ENCODE measurements at places on chromosomes 5 and 9.

GRCh38 chr5:53392073-53392472 lies 88.4 kb upstream of the FST start:
- DNase-seq = no peak

- DNase-seq = no peak
Observed at GRCh38 chr5:433836-434235, 9.1 kb upstream of the EXOC3 start.

DNA sequence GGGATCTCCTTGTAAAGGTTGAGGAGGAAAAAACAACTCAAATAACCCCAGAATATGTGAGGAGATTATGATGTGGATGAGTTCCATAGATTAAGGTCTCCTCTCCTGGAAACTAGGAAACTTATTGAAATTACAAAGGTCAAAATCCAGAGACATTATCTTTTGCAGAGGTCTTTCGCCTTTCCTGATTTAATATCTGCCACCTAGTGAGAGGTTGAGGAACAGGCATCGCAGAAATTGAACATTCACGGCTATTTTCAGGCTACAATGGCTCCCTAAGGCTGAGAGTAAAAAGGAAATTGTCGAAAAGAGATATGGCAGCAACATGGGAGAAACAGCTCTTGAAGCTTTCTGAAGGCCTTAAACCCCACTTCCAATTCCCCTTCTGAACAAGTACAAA lies 127.5 kb upstream of the PLCXD3 start:
- no peak for DNase-seq

GRCh38 chr9:74503219-74503618 lies 6.1 kb downstream of the RORB start:
- DNase-seq = no peak

- peak; percentile 0 for DNase-seq
Observed at GRCh38 chr5:1512541-1513291, 11.0 kb downstream of the LPCAT1 start.

GRCh38 chr5:109390188-109390587 lies 19.6 kb downstream of the PJA2 start:
- DNase-seq = no peak

- DNase-seq = no peak
Observed at GRCh38 chr9:114416906-114417305, 29.1 kb upstream of the AKNA start.

DNA sequence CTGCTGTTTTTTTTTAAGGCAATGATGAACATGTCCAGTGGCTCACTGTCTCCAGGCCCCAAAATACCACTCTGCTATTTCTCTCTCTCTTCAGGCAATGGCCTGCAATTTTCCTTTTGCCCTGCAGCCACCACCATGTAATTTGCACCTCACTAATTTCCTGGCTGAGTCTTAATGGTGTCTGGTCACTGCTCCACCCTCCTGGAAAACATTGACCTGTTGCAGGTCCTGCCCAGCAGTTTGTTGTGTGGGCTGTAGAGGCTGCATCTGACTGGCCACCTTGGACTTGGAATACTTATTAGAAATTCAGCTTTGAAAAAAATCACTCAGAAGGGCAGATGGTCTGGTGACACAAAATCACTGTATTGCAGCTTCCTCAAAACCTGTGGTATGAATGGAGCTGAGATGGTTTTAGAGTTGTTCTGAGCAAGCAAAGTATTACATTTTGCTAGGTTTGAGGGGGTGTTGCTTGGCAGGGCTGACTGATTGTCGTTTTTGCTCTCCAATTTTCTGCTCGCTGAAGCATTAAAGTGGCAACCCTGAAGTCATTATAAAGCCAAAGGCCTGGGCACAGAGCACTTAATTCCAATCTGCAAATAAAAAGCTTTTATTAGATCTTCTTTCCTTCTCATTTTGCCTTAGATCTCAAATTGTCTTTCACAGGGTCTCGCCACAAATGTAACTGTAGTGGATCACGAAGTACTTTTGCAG lies 134.8 kb downstream of the TMEM174 start:
- DNase-seq = no peak

DNA sequence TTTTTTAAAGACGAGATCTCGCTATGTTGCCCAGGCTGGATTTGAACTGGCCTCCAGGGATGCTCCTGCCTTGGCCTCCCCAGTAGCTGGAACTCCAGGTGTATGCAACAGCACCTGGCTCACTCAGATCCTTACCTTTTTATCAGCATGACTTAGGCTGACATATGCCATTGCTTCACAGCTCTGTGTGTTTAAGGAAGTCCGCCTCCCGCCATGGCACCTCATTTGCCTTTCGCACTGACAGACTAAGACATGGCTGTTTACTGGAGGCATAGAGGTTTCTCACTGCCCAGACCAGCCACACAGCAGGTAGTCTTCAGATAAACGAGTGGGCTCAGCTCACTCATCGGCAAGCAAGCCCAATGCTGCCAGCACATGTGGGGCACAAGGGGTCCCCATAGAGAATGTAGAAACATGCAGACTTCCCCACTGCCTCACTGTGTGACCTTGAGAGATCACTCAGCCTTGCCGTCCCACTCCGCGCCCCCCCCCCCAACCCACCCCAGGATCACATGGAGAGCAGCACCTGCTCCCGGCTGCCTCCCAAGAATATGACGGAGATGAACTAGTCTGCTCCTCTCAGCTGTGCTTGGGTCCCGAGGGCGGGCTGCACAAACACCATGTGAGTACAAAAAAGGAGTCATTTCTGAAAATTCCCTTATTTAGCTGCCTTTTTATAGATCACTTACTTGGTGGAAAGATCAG lies 62.8 kb downstream of the DCP2 start:
- DNase-seq = no peak

DNA sequence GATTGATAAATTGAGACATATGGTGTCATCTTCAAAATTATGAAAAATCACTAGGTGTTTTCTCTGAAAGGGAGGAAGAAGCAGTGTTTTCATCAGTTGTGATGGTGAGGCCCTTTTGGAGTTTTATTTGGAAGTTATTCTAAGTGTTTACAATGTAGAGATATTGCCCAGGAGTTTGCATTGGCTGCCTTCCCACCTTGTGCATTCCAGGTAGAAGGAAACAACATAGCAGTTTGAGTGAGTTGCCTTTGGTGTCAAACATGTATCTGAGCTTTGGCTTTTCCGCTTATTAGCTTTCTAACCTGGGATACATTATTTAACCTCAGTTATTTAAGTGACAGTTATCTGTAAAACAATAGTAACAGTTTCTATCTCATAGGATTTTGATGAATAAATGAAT lies 122.5 kb downstream of the SCAMP1 start:
- DNase-seq = no peak

- no peak for DNase-seq
Observed at GRCh38 chr5:36033486-36033885, 33.2 kb downstream of the UGT3A2 start.

GRCh38 chr9:127064335-127064734 lies 58.1 kb downstream of the ANGPTL2 start:
- no peak for DNase-seq

GRCh38 chr9:129457325-129457779 lies 163.5 kb downstream of the C9orf50 start:
- no peak for DNase-seq

DNA sequence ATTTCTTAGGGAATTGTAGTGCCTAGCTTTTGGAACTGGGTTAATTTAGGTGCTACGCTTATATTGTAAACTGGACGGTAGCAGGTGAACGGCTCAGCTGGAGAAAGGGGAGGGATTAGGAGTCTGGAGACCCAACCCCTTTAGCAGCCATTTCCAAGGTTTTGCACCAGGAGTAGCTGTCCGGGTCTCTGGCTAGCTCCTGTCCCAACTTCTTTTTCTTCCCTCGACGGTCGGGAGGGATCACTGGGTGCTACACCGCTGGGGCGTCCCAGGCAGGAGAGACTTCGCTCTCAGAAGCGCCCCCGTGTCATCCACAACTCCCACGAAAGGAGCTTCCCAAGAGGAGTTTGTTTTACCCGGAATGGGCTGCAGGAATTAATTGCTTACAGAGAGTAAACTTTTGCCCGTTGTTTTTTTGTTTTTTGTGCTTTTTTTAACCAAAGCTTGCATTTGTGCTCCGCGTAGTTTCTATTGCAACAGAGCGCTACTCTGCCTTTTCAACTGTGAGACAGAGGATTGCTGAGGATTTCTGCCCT lies 1640.9 kb upstream of the C9orf72 start:
- DNase-seq = no peak

DNA sequence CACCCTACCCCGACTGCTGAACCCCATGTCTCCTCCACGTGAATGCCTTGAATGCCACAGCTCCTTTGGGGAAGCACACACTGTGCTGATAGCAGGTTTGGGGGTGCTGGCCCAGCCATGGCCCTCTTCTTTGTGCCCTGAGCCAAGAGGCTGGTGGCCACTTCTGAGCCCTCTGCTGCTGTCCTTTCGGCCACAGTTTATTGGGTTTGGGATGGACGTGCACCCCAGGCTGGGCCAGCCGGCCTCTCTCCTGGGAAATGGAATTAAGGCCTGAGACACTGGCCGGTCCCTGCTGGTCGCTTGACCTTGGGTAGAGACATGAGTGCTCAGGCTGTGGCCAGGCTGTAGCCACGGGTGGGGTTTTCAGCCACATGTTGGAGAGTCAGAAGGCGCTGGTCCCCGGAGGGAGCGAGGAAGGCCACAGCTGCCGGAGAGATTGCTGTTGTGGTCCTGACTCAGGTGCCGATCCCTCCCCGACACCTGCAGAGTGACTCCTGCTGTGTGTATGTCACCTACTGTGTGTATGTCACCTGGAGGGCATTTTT lies 26.6 kb downstream of the FAM163B start:
- DNase-seq = no peak

GRCh38 chr9:127664678-127665507 lies 41.9 kb upstream of the CFAP157 start:
- DNase-seq = no peak

GRCh38 chr9:107423540-107423939 lies 66.0 kb downstream of the KLF4 start:
- no peak for DNase-seq

DNA sequence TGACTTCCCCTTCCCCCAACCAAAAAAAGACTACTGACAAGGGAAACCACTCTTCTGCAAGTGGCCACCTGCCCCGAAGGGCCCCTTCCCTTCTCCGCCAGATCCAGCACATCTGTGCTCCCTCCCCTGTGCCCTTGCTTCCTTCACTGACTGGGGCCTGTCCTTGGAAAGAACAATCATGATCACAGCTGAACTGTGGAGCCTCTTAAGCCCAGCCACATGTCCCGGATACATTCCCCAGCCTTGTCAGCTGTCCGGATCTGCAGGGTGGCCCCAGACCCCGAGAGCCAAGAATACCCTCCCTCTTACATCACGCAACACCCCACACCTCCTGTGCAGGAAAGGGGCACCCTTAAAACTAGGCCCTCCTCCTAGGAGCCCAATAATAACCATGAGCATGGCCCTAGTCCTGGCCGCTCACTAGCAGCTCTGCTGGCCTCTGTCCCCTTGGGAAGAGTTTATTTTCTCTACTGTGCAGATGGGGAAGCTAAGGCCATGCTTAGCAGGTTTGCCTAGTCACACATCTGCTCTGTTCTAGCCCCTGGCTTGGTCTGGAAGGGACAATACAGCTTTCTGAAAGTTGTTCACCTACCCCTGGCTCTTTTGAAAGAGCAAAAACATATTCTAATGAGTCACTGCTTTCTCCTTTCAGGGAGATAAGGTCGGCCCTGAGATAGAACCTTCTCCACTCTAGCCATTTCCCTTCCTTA lies 3.8 kb downstream of the SPRY4 start:
- DNase-seq = no peak

DNA sequence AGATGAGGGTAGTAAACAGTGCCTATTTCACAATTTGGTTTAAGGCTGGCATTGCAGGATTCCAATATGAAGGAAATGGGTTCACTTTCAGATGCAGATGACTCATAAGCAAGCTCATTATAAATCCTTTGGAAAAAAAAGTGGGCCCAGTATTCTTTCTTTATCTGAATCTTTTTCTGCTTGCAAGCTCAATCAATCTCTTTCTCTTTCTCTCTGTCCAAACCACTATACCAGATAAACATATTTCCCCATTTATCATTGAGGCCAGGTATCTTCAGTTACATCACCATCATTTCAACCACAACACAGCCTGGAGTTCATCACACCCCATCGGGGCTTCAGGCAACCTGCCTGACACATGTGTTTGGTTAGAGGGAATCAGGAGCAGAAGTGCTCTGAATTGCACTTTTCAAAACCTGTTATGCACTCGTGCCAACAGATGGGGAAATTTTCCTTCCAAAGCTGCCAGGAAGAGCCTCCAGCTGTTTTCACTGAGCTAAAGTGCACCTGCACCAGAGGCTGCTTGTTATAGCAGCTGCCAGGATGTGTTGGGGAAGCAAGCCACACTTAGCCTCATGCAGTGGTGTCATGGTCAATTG lies 30.0 kb upstream of the MAMDC2 start:
- no peak for DNase-seq

Measured in activated naive CD8-positive, alpha-beta T cell treated with anti-CD3 and anti-CD28 coated beads, Interleukin-2, amount 50 U/mL, for 24 hours (primary cell).